ENCODE measurements at places on chromosomes 1 and 21.

DNA sequence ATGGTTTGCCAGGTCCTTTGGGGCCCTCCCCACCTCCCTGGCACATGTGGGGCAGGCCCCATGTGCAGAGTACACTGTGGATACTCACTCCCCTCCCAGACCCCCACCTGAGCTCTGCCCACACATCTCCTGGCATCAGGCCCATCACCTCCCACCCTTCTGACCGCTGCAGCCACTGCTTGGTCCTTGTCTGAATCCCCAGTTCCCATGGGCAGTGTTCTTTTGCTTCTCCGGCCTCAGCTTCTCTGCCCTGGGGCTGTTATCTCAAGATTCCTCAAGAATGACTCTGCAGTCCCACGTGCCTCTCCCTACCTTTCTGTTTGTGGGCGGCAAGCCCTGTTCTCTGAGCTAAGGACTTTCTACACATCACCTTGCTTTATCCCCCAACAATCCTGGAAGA is 187.7 kb upstream of the EDN2 start:
- no peak for DNase-seq

DNA sequence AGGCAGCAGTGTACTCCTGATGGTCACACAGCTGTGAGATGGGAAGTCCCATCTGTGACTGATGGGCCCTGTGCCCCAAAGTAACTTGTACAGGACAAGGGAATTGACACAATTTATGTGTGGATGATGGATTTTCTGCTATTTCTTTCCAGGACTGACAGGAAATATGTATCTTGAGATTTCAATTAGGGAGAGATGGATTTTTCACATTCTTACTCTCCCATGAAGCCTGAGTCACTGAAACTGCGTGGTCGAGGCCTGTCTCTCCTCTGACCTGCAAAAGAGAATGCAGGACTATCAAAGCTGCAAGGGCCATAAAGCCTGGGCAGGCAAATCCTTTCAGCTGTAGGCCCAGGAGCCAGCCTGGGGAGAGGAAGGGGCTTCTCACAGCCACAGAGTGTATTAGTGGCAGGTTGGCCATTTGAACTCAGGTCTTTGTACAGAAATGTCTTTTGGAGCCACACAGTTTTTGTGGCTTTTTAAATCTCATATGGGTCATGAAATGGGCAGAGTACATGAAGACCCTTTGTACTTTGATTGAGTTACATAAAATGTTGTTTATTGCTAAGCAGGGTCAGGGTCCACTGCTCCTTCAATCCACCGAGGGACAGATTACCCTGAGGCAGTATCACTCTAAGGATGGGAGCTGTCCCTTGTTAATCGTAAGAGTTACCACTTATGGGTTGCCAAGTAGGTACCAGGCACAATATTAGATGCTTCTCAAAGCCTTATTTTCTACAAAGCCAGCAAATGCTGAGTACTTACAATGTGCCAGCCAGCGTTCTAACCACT is 14.8 kb downstream of the ALX3 start:
- no peak for DNase-seq

DNA sequence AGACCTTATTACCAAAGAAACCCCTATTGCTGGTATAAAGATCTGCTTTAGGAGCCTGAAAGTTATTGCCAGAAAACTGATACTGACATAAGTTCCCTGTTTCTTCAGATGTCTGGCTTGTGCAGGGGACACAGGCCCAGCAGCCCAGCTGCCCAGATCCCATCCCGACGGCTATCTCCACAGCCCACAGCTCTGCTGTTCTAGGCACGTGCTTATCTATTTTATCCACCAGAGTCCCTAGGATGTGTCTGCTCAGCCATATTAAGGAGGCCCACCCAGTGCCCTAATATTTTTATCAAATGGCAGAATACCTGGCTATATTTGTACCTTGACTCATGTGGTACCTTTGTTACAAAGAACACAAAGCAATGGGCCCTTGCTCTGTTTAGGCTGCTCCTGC is 58.9 kb downstream of the DDX20 start:
- no peak for DNase-seq

DNA sequence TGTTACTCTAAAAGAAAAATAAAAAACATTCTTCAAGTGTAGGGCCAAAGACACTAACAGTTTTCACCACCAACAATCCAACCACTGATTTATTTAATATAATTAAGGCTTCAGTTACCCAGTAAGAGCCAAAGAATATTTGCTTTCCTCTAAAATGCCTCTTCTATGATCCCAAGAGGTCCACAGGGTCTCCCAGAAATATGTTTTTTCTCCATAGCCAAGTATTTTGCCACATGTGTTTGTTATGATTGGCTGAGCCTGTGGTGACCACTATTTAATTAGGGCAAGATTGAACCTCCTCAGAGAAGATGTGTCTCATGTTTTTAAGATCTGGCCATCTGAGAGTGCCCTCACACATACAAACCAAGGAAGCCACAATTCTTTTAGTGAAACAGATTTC is 135.9 kb downstream of the TPR start:
- DNase-seq: no peak

DNA sequence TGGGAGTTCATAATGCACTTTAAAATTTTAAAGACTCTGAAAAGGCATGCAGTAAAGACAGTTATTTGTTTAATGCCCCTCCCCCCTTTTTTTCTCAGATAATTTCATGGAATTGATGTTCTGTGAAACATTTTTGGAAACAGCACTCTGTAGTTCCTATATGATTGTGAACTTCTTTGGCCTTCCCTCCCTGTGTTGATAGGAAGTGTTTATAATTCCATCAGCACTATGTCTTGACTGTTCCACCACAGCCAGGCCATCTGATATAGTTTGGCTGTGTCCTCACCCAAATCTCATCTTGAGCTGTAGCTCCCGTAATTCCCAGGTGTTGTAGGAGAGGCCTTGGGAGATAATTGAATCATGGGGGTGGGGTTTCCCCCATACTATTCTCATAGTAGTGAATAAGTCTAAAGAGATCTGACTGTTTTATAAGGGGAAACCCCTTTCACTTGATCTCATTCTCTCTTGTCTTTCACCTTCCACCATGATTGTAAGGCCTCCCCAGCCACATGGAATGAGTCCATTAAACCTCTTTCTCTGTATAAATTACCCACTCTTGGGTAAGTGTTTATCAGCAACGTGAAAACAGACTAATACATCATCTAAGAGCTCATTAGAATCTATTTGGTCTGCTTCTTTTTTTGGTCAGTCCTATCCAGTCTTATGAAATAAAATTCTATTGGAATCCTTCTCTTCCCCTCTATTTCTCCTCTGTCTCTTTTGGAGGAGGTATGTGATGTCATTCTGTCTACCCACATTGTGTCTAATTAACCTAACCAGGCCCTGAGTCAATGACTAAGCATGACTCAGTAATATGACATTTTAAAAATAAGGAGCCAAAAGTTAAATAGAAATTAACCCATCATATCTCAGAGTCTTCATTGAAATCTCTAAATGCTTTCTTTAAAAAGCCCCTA is 8.9 kb downstream of the CCDC185 start:
- no peak for DNase-seq

DNA sequence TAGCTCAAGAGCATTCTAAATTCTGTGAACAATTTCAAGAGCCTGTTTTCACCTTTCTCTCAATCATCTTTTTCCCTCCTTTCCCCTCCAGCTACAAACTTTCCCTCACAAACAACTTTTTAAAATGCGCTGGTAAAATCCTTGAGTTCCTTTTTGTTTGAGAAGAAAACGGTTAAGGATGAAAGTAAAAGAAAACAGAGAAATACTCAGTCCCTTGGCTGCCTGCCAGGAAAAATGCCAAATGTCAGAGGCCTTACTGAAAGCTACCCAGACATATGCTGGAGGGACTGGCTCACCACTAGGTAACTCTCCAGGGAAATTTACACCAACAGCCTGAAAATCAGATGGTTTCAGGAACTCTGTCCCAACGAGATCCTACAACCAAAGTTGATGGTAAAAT is 11.0 kb upstream of the SERBP1 start:
- no peak for DNase-seq

- DNase-seq: no peak
Measured at GRCh38 chr1:59288046-59288445, 8.8 kb upstream of the FGGY start.

DNA sequence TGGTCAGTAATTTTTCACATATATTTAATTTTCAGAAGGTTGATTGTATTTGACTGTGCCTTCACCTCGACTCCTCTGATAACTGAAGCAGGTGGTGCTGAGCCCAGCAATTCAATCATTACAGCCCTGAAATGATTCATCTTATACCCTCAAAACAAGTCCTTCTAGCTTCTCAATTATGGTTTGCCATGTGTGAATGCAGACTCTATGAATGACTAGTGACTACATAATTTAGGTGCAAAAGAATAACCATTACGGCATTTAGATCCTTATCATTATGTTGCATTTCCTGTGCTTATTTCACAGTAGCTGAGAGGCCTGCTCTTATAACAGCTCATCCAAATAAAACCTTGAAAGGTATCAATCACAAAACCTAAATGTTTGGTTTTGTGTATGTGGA is 54.0 kb upstream of the COL11A1 start:
- DNase-seq: no peak

- no peak for DNase-seq
Measured at GRCh38 chr1:116966791-116967190, 34.8 kb upstream of the CD101 start.

DNA sequence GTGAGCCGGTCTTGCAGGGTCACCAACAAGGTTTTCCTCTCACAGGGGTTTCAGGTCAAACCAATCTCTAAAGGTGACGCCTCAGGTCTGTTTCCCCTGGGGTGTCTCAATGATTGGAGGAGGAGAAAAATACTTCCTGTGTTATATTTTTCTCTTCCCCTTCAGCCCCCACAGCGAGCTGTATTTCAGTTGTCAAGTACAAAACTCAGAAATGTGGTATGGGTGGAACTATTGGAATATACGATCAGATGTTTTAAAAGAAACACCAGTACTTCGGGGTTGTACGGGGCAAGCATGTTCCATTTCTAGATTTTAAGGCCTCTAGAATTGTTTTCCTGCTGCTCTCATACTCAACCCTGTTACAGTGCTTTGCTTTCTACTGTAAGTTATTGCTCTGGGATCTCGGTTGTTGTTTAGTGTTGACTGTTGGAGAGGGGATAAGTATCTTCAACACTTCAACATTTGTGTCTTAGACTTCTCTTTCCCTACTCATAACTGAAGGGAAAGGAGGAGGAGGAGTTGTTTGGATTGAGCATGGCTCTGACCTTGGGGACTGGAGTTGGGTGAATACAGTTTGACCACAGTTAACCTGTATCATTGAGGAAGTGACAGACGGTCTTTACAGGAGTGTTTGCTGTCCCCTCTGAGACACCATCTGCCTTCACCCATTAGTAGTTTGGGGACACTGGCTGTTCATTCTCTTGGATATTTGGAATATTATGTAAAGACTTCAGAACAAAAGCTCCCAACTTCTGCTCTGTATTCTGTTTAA is 2.0 kb downstream of the MAPKAPK2 start:
- DNase-seq: no peak

GRCh38 chr1:89519779-89520358 is 4.8 kb upstream of the LRRC8B start:
- no peak for DNase-seq

DNA sequence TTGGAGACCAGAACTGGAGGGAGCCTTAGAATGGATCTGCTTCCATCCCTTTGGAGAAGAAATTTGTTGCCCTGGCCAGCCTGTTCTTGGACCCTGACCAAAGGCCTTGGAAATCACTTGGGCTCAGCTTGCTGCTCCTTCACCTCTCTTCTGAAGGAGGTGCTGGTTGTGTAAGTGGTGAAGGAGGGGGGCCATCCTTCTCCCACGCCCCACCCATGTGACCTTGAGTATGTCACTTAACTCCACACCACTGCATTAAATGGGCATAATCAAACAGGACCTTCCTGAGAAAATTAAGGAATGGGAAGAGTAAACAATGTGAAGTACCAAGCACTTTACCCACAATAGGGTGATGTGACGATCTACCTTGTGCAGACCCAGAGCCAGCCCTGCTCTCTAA is 68.3 kb upstream of the GJB5 start:
- no peak for DNase-seq
